ENCODE measurements at places on chromosomes 12 and 14. TPM values are rescaled to one million over a fixed set of nuclear protein-coding genes. Genes with fewer than 3 reads are reported as not detected.

DNA sequence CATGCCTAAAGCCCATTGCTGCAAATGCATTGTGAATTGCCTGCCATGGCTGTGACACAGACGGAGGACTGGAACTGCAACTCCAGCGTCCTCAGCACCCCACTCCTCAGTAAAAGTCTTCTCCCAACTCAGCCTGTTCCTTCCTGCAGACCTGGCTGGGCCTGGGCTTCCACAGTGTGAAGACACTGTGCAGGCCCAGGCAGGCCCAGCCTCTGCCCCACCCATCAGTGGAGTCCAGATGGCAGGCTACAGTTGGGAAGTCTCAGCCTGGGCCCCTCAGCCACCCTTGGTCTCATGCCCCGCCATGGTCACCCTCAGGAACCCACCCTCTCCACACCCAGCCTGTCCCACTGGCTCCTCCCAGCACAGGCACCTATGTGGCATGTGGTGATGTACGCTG, 22.0 kb downstream of the VSX2 start:
- no peak for DNase-seq

DNA sequence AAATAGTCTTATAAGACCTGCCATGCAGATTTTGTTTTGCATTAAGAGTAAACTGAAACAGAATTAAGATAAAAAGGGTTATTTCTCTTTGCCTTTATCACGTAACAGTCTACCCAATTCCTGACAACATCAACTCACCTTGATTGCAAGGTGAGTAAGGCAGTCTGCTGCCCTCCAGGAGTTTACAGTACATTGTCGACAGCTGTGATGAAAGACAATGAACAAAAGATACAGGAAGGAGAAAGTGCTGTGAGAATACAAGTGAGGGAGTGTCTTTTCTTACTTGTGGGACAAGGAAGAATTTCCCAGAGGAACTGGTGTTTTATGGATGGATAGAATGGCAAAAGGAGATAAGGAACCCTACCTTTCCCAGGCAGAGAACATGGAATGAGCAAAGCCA, 101.0 kb downstream of the RTN1 start:
- no peak for DNase-seq

TGM1 gene
- polyA plus RNA-seq = 0.12 TPM

- DNase-seq = peak; percentile 86
Observed at GRCh38 chr12:47819896-47820630, at the start of gene HDAC7. HDAC7 (minus strand) TSS chr12:47819903; CDS start chr12:47819785, 118 bp downstream.

- DNase-seq = no peak
Observed at GRCh38 chr14:53796734-53797133, 159.9 kb downstream of the BMP4 start.

GRCh38 chr12:43742106-43742505, 16.5 kb downstream of the PUS7L start:
- no peak for DNase-seq

GRCh38 chr14:73759183-73759713, 45.1 kb upstream of the PNMA1 start:
- DNase-seq = peak; percentile 55

- DNase-seq = no peak
Observed at GRCh38 chr14:92573761-92574498, 60.3 kb downstream of the RIN3 start.

All from CD4-positive, alpha-beta memory T cell (primary cell).